ENCODE measurements at places on chromosomes 1 and 21.

GRCh38 chr1:167447521-167448136, 70.7 kb downstream of the CD247 start:
- DNase-seq = peak; percentile 61

DNA sequence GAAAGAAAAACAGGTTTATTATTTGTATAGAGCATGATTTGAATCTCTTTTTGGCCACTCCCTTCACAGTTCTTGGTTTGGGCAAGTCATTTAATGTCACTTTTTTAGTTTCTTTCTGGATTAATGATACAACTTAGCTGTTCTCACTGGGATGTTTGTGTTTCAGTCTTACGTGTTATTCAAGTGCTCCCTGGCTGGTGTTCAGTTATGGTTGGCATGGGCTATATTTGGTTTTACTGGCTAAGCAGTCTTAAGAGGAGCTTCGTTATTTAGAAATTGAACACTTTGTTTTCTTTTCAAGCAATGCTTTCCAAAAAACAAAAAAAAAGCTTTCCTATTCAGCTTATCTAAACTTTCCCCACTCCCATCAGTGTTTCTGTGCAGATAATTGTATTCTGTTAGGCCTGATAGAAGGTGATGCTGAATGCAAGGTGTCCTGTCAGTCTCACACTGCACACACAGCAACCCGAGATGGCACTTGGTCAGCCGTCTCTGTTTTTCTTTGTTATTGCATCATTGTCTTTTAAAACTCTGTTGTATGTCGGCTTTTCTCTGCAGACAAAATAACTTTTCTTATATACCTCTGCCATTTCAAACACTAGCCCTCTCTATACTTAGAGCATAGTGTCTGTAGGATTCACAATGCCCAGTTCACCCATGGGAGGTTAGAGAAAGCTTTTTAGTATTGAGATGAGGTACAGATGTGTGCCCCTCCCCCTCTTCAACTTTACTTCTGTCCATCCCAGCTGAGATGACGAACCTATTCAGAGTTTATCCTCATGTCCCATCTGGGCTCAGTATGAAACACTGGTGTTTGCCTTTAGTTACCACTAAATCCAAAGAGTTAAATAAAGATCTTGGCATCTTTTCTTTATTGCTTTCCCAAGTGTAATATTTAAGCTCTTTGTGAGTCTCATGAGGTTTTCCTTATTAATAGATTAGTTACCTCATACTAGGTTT, 80.2 kb downstream of the VPS13D start:
- no peak for DNase-seq

DNA sequence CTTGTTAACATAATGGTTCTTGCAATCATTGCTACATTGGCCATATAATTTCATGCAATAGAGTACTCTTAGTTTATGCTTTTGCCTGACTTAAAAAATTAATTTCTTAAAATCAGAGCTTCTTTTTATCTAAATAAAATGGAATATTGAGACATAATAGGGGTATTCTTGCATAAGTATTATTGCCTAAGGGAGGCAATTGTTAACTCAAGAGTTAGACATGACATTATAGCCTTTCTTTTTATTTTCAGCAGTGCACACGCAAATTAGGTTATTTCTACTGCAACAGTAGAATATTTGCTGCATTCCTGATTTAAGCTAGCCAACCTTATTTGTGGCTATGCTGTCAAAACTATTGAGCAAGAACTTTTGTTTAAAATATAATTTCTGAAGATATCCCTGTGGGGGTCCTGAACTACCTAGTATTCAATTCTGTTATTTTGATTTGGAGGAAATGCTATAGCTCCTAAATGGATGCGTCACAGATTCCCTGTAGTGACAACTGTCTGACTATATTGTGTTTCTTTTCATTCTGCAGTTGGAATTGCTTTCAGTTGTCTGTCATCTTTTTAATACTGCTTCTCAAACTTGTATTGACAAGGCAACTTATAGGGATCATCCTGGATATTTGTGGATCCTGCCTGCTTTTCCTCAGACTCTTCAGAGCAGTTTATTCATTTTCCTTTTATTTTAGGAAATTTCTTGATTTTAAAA, 211.0 kb downstream of the PATJ start:
- no peak for DNase-seq

GRCh38 chr1:172446547-172446946, 2.7 kb upstream of the PIGC start:
- no peak for DNase-seq

DNA sequence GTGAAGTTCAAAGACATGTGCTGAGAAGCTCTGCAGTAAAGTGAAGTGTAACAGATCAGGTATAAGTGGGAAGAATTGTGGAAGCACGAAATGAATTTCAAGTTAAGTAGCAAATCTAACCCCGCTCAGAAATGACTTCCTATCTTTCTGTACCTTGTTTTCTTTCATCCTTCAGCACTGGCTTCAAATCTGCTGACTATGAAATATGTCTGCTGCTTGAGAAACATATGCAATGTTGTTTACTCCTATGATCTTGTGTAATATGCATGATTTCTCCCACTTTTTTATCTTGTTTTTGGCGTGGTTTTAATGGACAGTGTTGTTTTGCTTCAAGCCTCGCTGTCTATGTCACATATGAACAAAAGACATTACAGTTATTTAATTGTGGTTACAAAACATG, 545.3 kb upstream of the NCAM2 start:
- DNase-seq = no peak

DNA sequence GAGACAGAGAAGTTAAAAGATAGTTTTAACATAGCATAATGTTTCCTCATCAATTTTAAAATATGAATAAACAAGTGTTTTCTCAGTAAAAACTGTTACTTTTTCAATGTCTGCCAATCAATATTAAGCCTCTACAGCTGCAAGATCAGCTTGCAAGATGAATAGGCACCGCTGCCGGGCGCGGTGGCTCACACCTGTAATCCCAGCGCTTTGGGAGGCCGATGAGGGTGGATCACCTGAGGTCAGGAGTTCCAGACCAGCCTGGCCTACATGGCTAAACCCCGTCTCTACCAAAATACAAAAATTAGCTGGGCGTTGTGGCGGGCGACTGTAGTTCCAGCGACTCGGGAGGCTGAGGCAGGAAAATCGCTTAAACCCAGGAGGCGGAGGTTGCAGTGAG, 54.8 kb upstream of the SH3GLB1 start:
- no peak for DNase-seq

- no peak for DNase-seq
These were observed 202.3 kb downstream of the KIF26B start for GRCh38 chr1:245356891-245357585.

DNA sequence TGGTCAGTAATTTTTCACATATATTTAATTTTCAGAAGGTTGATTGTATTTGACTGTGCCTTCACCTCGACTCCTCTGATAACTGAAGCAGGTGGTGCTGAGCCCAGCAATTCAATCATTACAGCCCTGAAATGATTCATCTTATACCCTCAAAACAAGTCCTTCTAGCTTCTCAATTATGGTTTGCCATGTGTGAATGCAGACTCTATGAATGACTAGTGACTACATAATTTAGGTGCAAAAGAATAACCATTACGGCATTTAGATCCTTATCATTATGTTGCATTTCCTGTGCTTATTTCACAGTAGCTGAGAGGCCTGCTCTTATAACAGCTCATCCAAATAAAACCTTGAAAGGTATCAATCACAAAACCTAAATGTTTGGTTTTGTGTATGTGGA, 54.0 kb upstream of the COL11A1 start:
- DNase-seq = no peak

DNA sequence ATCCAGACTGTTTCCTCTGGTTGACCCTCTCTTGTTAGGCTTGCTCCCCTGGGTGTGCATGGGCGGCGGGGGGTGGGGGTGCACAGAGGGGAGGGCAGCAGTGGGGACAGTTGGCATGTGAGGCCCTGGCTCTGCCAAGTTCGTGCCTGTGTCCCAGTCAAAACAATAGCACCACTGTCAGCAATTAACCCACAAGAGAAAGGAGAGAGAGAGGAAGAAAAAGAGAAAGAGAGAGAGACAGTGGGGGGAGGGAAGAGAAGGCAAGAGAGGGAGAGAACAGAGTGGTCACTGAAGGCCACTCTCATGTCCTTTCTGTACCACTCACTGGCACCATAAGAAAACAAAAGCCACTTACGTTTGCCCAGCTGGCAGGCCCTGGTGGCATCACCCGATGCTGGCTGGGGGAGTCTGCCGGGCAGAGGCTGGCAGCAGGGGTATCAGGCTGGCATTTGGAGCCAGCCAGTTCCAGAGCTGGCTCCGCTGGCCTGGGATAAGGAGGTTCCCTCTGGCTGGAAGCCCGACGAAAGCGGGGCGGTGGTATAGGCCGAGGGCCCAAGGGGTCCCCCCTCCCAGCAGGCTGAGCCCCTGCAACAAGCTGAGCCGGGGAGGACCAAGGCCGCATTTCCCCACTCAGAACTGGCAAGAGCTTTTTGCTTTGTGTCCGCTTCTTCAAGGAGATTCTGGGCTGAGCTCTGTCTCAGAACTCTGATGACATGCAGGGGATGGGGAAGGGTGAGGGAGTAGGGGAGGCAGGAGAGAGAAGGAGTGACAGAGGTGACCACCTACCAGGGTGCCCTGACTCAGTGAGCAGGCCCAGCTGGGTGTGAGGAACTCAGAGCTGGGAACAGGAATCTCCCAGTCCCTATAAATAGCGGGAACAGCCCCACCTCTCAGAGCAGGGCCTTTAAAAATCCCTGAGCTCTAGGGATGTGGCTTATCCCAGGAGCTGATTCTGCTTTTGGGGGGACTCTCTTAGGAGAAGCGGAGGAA, 27.9 kb downstream of the PIK3C2B start:
- no peak for DNase-seq

GRCh38 chr21:44974676-44975075, 34.8 kb downstream of the SLX9 start:
- no peak for DNase-seq

DNA sequence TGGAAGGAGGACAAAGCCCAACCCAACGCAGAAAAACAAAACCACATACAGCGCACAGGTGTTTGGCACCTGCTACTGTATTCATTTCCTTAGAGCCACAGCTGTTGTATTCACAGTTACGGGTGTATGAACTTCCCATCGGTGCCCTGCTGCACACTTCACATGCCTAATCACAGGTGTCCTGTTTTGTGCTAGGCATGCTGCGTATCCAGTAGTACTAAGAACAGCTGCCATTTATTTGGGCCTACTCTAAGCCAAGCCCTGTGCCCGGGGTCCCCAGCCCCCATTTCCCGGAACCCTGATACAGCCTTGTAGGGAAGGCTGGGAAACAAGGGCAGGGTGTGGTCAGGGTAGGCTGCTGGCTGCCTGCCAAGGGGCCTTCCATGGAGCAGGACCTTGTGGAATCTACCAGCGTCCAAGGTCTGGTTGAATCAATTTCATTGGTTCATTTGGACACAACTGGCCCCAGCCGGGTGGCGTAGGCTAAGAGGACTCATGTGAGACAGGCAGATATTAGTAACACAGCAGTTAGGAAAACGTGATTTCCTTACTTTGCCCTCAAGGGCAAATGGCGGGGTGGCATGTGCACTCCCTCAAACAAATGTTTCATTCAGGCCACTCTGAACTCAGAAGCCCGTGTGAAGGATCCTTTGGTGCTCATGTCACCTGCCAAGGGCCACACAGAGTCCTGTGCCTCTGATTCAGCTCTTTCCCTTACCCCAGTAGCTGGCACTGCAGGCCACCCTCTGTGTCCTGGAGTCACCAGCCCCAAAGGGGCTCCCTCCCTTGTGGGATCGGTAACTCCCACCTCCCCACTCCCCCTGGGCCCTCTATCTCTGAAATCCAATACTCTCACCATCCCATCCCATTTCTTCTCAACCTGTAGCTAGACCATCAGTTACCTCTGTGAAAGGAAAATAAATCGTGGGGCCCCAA, 986 bp upstream of the RNF186 start:
- no peak for DNase-seq

Measured in A549 (cell line).